Hepatocyte (in vitro differentiated cells): ENCODE measurements at places on chromosomes 1 and 21.

- DNase-seq: no peak
Observed at GRCh38 chr1:203765029-203765837, at the start of gene LAX1. TSS of gene LAX1 (plus strand) at chr1:203765183. CDS start at chr1:203765566, 383 bp downstream.

- DNase-seq: no peak
Observed at GRCh38 chr1:6783221-6783620, 2.0 kb upstream of the CAMTA1 start.

DNA sequence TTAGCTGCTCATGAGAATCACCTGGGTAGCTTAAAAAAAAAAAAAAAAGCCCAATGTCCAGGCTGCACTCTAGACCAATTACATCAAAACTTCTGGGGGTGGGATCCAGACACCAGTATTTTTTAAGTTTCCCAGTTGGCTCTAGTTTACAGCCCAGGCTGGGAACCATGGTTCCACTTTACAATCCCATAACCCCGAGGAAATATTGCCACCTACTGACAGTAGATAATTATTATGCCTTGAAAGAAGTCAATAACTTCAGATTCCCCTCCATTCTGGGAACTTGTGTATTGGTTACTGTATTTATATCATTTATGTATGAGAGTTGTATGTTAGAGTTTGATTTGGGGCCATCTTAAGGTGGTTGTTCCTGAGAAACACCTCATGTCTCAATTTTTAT, 100.2 kb downstream of the SPATA46 start:
- DNase-seq: peak; percentile 52

DNA sequence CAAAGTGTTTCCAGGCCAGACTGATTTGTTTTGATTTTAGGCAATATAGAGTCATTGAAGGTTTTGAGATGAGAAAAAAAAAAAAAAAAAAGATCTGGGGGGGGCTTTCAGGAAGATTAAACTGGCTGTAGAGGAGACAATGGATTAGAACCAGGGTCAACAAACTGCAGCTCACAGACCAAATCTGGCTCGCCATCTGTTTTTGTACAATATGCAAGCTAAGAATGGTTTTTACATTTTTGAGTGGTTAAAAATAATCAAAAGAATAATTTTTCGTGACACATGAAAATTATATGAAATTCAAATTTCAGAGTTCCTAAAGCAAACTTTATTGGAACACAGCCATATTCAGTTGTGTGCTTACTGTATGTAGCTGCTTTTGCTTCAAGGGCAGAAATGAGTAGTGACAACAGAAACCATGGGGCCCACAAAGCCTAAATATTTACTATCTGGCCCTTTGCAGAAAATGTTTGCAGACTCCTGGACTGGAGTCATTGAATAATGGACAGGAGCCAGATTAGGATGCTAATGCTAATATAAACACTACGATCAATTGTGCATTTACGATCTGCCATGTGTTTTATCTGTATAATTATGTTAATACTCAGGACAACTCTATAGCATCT, 375.7 kb upstream of the DAB1 start:
- no peak for DNase-seq

DNA sequence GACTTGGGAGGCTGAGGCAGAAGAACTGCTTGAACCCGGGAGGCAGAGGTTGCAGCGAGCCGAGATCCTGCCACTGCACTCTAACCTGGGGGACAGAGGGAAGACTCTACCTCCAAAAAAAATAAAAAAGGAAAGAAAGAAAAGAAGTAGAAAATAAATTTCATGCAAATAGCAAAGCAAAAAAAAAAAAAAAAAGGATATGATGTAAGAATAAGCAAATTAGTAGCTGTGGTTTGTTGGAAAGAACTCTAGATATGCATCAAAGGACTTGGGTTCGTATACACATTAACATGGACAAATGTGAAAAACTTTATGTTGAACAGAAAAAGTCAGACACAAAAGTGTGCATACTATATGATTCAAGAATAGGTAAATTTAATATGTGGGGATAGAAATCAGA, 11.9 kb downstream of the WASF2 start:
- no peak for DNase-seq

DNA sequence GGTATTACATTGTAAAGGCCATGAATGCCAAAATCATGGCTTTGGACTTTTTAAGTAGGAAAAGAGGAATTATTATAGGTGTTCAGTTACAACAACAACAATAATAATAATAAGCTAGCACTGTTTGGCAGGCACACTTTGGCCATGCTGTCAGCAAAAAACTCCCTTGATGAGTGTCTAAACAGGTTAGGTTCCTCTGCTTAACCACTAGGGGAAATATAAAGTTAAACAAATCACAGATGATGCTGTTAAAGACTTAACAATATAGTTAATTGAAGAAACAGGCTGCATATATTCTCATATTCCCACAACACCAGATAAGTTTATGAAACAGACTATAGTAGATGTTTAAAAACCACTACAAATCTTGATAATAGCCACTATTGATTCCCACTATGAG, 46.4 kb downstream of the RGS21 start:
- no peak for DNase-seq

DNA sequence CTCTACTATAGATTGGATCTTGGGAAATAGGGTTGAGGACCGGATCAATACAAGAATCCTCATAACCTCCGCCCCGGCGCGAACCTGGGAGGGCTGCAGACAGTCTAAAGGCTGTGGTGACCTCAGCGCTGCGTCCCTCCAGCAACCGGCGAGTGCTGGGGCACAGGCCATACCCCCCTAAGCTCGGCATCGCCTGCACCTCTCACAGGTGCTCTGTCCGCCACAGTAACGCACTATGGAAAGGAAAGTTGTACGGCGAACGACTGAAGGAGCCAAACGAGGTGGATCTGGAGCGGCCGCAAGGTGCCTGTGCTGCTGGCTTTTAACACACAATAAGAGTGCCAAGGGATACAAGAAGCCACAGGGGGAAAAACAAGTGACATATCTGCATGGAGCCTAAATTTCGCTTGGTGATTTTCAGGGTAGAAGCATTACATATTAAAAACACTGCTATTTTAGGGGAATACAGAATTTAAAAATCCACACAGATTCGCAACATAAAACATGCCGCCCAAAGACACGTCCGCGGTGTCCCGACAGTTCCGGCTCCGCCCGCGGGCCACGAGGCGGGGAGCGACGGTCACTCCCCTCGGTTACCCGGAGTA, 1.4 kb upstream of the RBM15 start:
- peak; percentile 56 for DNase-seq
